Astrocyte (in vitro differentiated cells and primary cell): ENCODE measurements at places on chromosomes 12 and 14. TPM values are rescaled to one million over a fixed set of nuclear protein-coding genes. Genes with fewer than 3 reads are reported as not detected.

Gene LYZ
- total RNA-seq: 0.31 and 0.45 TPM in 2 replicates

GRCh38 chr14:50524060-50524459 is 8.3 kb downstream of the MAP4K5 start:
- H3K27ac ChIP-seq: peak overlapping the region; percentile 28
- H3K36me3 ChIP-seq: peaks cover 8% of the 10 kb centered on the region
- DNase-seq: no peak

GRCh38 chr14:68894123-68894522 is 85.0 kb downstream of the ACTN1 start:
- H3K36me3 ChIP-seq: peaks cover 91% of the 10 kb centered on the region
- no peaks in the 10 kb centered on the region for H3K27me3 ChIP-seq
- H3K4me1 ChIP-seq: peaks cover 47% of the 10 kb centered on the region
- peak overlapping the region; percentile 62 for H3K27ac ChIP-seq
- DNase-seq: peak; percentile 44

Gene TBX3
- total RNA-seq: 1.1 and 2.0 TPM in 2 replicates
